ENCODE measurements at places on chromosomes 13 and 19. TPM values are rescaled to one million over a fixed set of nuclear protein-coding genes. Genes with fewer than 3 reads are reported as not detected.

Gene SIX5
- 14.9 TPM for total RNA-seq

Gene LGALS14
- not detected for total RNA-seq

Gene CYP2A7
- total RNA-seq = not detected

Gene KLK12
- not detected for total RNA-seq

Gene FLT3LG
- total RNA-seq = 3.5 TPM

Gene EFNB2
- 9.6 TPM for total RNA-seq

Gene ELANE
- total RNA-seq = not detected

Gene APOC4
- total RNA-seq = not detected

Gene ZNF17
- total RNA-seq = 3.2 TPM

Gene CABP5
- total RNA-seq = not detected

Gene OSCAR
- total RNA-seq = 1.0 TPM

Gene FUT2
- not detected for total RNA-seq

Gene TMEM150B
- total RNA-seq = not detected

Gene PRKACA
- 75.4 TPM for total RNA-seq

Gene PLEKHF1
- 10.5 TPM for total RNA-seq

Gene KMT5C
- total RNA-seq = 5.8 TPM

Gene CYP4F8
- total RNA-seq = not detected

Gene FSD1
- 21.2 TPM for total RNA-seq

Gene SLC10A2
- not detected for total RNA-seq

Gene MCEMP1
- total RNA-seq = not detected

Gene GPR4
- 0.48 TPM for total RNA-seq

Gene KLK10
- total RNA-seq = not detected

Gene RAB4B
- 25.0 TPM for total RNA-seq

Gene HCST
- not detected for total RNA-seq

Gene MARK4
- 17.1 TPM for total RNA-seq

Gene HSD17B14
- total RNA-seq = 4.6 TPM

Gene MPND
- 4.3 TPM for total RNA-seq
